ENCODE measurements at places on chromosomes 7 and 10.
A peak's percentile ranks its signal among the peaks of the same experiment; 100 is the strongest.

DNA sequence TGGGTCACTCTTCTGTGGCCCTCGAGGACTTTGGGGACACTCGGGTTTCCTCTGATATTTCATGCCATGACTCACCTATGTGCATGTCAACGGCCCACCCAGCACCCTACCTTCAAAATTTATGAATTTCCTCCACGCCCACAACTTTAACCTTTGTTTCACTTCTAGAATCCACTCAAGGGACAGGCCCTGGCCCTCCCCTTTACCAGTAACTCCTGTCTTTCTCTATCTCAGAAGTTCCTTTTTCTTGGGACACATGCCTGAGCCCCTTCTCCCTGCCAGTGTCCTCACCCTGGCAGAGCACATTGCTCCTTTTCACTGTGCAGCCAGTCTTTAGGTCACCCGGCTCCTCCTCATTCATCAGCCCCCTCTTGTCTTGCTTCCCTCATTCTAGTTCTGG is 282.5 kb upstream of the KLF6 start:
- DNase-seq, result no peak

DNA sequence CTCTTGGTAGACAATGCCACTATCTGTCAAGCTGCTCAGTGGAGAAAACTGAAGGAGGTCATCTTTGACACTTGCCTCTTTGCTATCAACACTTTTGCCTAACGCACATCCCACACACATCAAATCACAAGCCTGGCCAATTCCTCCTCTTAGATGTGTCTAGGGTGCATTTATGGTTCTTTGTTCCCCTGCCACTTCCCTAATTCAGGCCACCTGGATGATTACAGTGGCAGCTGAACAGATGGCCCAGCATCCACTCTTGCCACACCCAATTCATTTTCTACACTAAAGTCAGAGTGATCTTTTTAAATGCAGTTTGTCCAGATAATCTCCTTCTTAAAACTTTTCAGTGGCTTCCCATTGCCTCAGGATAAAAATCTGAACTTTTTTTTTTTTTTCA is 58.6 kb downstream of the LAMB4 start:
- DNase-seq, result no peak

GRCh38 chr10:74949034-74949832 is 122.8 kb downstream of the KAT6B start:
- DNase-seq, result no peak

DNA sequence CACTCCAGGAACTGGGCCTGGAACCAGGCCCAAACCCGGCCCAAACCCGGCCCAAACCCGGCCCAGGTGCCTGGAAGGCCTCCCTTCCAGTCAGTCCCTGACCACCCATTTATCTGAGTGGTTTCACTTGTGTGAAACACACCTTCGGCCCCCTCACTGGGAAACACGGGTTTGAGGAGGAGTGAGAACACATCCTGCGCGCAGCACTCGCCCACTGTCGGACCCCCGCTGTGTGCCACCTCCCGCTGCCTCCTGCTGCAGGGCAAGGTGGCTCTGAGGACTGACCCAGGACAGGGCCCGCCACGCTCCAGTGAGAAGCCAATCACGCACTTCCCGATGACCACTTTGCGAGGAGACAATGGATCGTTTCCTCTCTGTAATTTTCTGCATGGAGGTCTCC is 197.5 kb downstream of the BUB3 start:
- DNase-seq, result no peak

DNA sequence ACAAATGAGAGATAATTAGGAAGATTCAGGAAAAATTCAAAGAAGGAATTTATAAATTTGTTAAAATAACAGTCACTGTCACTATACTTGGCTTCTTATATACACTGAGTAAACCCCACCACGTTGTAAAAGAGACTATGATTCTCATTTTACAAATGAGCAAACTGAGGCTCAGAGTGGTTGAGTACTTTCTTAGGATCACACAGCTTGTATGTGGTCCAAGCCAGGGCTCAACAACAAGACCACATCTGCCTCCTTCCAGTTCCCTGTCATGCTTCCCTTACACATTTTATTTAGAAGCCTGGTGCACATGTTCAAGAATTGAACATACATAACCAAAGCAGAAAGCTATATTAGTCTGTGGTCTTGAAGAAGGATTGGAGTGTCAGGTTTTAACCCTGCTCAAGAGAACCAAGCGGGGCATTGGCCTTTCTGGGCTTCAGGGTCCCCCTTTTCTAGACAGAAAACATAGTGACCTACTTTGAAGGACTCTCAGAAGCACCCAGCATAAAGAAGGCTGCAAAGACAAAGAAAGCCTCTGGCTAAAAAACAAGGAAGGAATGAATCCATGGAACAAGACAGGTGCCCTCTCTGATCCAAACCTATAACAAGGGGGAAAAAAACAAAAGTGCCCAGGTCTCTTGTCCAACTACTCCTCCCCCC is 846 bp downstream of the MRLN start:
- no peak for DNase-seq

- no peak for DNase-seq
Observed at GRCh38 chr10:96267234-96267705, 4.1 kb downstream of the BLNK start.

DNA sequence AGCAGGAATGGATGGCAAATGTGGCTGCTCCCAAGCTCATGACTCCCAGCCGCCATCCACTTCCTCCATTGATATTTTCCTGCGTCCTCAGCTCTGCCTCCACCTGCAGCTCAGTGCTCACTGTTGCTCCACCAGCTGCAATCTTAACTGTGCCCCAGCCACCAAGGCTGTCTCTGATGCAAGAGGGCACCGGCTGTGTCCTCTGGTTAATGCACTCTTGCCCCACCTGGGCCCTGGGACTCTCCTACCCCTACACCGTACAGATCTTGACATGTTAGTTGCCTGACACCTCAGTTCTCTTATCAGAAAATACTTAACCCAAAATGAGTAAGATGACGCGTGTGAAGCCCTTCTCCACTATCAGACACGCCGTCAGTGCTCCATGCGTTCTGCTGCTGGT is 45.5 kb upstream of the GPR26 start:
- no peak for DNase-seq

- DNase-seq, result no peak
Observed at GRCh38 chr10:111439034-111439842, 362.4 kb downstream of the ADRA2A start.

DNA sequence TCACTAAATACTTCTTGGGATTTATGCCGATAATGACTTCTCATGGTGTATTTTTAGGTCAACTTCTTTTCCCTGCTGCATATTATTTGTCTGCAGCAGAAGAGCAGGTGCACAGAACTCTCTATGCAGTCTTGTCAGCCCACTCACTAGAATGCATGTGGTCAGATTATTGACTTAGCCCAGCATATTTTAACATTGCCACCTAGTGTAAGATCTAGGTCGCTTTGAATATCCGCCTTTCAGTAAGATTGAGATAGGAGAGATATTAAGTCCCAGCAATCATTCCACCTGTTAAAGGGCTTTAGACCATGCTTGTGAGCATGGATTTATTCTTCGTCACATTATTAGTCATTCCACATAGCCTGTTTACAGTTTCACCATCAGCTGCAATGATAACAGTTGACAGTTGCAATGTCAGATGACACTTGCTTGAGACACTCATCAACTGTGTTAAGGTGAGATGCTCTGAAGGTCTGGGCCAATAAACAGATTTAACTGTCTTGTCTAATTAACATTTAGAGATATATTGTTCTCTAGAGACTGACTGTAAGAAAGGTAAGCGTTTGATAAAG is 491.7 kb downstream of the ARL4A start:
- DNase-seq, result peak; percentile 5

- DNase-seq, result no peak
Observed at GRCh38 chr7:156626220-156626895, 14.2 kb upstream of the RNF32 start.

- DNase-seq, result peak; percentile 99
Observed at GRCh38 chr7:68706291-68706690, 892.0 kb upstream of the AUTS2 start.

- peak; percentile 22 for DNase-seq
Observed at GRCh38 chr7:47080816-47081215, 501.1 kb downstream of the TNS3 start.

DNA sequence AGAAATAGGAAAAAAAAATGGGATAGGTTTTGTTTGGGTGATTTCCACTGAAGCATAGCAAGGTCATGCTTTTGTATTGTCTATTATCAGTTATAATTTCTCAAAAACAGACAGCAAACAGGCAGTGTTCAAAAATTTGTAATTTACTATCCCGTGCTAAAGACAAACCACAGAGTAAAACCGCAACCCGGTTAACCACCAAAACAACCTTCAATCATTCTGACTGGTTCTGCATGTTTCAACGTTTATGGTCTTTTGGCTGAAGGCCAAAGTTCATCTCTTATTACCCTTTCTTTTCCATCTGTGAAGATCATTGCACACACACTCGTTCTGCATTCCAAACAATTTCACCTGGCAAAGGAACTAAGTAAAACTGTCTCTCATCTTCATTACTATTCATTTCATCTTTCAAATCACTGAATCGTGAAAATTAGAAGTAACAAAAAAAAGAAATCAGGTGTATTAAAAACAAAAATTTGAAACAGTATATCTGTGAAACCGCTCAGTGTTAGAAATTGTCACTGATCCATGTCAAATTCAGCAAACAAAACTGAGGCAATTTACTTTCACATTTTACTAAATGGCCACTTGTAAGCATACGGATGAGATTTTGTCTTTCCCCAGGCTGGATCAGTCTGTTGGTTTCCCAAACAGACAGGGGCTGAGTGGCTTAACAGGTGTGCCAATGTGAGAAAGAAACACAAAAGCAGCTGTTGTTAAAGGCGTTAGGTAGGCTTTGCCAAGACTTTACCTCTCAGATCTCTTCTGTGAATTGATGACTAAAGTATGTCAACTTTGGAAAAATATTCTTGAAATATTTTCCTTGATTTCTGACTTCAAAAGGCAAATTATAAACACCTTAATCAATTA is 539.6 kb downstream of the CNTNAP2 start:
- DNase-seq, result peak; percentile 2

GRCh38 chr10:3782146-3782450 is 2.9 kb downstream of the KLF6 start:
- no peak for DNase-seq

DNA sequence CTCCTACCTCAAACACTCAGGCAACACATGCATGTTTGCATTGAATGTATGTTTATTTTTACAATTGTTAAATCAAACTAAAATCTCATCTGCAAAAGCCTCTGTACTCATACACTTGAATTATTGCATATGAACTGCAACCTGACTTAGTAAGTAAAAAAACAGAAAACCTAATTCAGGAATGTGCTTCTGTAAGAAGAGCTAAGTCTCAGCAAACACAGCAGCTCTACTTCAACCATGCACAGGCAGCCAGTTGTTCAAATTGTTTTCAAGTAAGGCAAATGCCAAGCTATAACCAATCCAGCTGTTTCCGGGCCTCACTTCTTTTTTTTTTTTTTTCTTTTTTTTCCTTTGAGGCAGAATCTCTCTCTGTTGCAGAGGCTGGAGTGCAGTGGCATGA is 93.5 kb upstream of the MALRD1 start:
- DNase-seq, result no peak

DNA sequence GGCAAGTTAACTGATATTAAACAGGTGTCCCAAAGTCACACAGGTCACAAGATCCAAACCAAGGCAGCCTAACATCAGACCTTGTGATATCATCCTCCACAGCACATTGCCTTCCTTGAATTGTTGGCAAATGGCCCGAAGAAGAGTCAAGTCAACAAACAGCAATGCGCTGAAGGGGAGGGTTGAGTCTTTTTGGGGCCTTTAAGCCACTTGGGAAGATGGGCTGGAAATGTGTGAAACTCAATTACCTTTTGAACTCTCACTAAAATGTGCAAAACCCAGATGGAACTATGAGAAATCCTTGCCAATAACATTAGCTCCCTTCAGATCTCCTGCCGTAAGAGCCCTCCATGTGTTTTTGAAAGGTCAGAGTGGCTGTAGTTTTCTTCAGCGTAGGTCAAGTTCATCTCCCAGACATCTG is 47.9 kb upstream of the STK17A start:
- DNase-seq, result peak; percentile 82

GRCh38 chr7:12738665-12739064 is 51.2 kb downstream of the ARL4A start:
- DNase-seq, result no peak

DNA sequence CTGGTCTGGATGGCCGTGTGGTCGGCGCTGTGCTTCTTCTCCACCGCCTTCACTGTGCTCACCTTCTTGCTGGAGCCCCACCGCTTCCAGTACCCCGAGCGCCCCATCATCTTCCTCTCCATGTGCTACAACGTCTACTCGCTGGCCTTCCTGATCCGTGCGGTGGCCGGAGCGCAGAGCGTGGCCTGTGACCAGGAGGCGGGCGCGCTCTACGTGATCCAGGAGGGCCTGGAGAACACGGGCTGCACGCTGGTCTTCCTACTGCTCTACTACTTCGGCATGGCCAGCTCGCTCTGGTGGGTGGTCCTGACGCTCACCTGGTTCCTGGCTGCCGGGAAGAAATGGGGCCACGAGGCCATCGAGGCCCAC is 1.1 kb downstream of the FZD9 start:
- no peak for DNase-seq

DNA sequence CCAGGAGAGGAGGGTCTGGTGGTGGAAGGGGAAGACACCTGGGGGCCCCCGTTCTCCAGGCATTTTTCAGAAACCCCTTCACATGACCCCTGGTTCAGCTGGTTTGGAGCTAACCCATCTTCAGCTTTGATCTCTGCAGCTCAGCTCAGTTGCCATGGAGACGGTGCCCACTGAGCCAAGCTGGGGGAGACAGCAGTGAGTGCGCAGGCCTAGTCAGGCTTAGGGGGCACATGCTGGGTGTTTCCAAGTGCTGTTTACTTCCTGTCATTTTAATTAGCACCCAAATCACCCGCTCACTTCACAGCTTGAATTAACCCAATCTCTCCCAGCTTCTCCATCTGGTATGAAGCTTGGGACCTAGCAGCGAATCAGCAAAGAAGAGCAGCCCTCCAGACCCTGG is 9.0 kb downstream of the SPOCK2 start:
- DNase-seq, result no peak

DNA sequence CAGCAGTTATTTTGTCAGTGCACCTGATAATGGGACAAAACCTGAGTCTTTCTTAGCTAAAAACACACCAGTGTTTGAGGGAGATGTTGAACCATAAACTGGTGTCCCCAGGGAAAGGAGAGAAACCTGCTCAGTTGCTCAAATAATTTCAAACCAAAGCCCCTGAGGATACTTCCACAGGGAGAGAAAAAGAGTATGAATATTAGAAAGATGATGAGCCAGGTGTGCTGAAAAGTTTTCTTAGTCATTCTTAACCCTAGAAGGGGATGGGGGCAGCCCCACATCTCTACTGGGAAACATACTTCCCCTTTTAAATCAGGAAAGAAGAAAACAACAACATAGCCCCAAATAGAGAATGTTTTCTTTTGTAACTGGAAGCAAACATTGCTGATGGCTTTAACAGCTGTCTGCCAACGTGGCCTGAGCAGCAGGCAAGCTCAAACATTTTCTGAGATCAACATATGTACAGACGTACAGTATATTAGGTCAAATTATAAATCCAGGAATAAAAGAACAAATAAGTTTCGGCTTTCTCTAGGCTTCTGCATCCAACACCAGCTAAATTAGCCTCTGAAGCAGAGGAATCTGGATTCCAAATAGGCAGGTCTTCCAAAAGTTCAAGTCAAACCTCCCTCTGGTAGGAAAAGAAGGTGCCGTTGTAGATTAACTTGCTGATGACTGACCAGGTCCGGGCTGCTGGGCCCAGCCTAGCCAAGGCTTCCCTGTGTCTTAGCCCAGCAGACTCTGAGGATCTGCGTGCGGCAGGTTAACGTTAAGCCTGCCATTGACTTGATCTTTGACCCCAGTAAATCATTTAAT is 30.5 kb upstream of the FBXW4 start:
- DNase-seq, result no peak

- DNase-seq, result peak; percentile 15
Observed at GRCh38 chr7:94041529-94041928, 37.4 kb upstream of the BET1 start.

GRCh38 chr10:88318803-88319202 is 264.3 kb downstream of the RNLS start:
- DNase-seq, result no peak

- no peak for DNase-seq
Observed at GRCh38 chr7:88399036-88399435, 92.3 kb upstream of the STEAP4 start.
